ENCODE measurements at places on chromosomes 12 and 14.

DNA sequence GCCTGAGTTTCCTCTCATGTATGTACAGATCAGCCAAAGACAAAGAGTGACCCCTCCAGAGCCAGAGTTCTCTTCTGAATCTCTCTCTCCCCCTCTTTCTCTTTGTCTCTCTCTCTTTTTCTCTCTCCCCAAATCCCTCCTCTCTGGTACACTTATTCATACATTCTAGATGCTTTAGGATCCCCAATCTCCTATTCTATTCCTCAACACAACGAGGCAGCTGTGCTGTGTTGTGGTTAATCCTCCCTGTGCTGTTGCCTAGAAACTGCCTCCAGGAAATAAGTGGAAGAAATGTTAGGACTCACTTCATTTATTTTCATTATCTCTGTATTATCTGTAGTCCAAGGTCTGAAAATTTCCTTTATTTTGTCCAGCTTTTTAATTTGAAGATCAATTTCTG, 350.5 kb upstream of the OR4E1 start:
- no peak for DNase-seq

- DNase-seq = peak; percentile 99
These were observed at the start of gene EIF4B for GRCh38 chr12:53005986-53006809. TSS of gene EIF4B (plus strand) at chr12:53006456. CDS start at chr12:53006484, 28 bp downstream.

GRCh38 chr12:52356031-52356761, 11.1 kb downstream of the KRT85 start:
- DNase-seq = no peak

DNA sequence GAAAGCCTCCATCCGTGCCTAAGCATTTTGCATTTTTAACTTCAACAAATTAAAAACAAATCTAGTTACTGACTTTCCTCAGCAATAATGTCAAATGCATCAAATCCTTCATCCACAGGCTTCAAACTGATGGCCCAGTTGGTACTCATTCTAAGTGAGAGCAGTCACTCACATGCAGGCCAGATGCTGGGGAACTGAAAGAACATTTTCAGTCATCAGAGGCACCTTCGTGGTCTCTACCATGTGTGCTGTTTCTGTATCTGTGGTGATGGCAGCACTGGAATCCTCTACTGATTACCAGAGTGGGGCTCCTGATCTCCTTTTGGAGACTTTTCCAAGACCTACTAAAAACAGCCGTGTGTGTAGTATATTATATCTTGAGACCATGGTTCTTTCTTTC, 145.2 kb downstream of the PRIMA1 start:
- no peak for DNase-seq

- DNase-seq = no peak
These were observed 210.0 kb downstream of the RASSF9 start for GRCh38 chr12:85626001-85626783.

- DNase-seq = no peak
These were observed 22.5 kb downstream of the MTA1 start for GRCh38 chr14:105442125-105442524.

- DNase-seq = no peak
These were observed 54.3 kb upstream of the TMCC3 start for GRCh38 chr12:94704452-94705306.

DNA sequence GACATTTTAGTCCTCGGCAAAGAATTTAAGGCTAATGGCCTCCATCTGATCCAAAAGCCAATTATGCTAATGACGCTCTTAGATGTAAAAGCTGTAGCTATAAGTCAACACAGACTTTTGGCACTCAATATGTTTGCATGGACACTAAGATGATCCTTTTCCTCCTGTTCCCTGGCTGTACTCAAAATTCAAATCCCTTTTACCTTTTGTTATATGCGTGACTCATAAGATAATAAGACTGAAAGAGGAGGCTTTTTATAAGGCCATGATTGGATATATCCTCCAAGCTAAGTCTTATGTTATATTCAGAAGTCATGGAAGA, 89.8 kb downstream of the PDZRN4 start:
- no peak for DNase-seq

DNA sequence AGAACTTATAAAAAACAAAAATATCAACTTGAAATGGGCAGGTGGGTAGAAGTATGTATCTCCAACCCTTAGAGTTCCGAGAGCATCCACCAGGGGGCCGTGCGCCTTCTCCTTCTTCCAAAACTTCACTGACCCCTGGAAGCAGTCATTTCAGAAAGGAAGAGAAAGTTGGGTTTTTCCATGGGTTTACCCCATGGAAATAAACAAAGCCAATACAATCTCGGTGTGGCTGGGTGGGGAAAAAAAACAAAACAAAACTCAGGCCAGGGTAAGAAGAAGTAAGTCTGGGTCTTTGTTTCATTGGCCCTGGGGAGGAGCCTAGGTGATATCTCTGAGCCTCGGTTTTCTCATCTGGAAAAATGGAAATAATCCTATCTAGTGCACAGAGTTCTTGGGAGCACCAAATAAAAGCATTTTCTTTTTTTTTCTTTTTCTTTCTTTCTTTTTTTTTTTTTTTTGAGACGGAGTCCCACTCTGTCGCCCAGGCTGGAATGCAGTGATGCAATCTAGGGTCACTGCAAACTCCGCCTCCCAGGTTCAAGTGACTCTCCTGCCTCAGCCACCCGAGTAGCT, 33.6 kb upstream of the HNF1A start:
- peak; percentile 40 for DNase-seq

- no peak for DNase-seq
These were observed 172.2 kb downstream of the SNAPC1 start for GRCh38 chr14:61934385-61934784.

DNA sequence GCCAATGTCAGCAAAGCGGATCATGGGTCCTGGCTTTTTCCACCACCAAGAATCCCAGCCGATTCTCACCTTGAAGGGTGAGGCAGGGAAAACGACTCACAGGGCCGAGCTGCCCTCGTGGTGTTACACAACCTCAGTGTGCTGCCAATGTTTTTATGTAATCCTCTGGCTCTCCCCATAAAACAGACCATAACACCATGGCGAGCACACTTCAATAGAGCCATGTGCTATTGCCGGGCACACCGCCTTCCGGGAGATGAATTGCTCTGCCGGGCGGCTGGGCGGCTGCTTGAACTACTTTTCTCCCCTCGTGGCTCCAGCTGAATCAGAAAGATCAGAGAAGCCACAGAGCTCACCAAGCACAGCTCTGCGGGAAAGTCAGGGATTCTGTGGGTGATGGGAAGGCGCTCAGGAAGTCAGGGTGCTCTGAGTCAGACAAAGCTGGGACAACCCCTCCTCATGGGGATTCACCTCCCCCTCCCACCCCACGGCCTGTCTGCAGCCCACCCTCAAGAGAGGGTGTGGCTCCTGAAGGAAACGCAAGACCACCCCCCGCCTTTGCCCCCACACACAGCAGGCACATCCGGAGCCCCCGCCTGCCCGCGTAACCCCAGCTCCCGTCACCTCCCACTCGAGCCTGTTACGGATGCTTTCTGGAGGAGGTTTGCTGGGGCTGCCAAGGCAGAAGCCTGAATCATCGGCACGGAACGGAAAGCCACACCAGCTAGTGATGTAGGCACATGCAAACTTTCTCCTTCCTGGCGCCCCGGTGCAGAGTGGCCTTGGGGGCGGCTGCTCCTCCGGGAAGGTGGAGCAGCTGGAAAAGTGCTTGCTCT, 1.8 kb downstream of the GALNT9 start:
- DNase-seq = peak; percentile 28

- peak; percentile 3 for DNase-seq
These were observed 830 bp downstream of the PPP4R3A start for GRCh38 chr14:91509083-91509877.

- DNase-seq = no peak
These were observed 7.3 kb downstream of the CIPC start for GRCh38 chr14:77105145-77105939.

DNA sequence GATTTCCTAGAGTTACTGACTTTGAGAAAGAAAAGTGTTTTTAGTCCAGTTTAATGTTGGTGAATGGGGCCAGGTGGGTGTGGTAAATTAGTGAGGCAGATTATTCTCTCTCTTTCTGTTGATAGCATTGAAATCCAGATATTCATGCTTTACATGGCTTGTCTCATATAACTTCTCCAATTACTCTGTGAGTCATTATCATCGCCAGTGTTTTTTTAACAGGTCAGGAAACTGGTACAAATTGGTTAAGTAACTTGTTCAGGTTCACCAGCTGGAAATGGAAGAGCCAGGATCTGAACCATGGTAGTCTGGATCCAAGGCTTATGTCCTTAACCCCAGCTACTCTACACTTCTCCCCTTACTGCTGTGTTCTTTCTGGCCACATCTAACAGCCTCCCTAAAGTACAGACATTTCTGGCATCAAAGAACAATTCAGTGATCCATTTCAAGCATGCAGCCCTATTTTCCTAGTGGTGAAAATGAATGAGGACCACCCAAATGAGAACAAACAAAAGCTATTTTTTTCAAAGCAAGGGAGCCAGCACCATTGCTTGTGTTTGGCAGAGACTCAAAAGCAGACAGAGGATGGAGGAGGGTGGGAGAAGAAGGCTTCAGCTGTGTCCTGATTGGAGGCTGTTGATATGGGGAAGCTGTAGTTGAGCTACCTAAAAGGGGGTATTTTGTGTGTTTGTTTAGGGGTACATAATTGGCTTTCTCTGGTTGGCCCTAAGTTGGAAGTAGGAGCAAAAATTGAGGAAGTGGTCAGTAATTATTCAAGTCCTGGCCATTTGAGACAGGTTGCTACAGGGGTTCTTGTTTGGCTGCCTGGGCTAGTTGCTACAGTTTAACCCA, 1.7 kb downstream of the IRAK3 start:
- DNase-seq = no peak

DNA sequence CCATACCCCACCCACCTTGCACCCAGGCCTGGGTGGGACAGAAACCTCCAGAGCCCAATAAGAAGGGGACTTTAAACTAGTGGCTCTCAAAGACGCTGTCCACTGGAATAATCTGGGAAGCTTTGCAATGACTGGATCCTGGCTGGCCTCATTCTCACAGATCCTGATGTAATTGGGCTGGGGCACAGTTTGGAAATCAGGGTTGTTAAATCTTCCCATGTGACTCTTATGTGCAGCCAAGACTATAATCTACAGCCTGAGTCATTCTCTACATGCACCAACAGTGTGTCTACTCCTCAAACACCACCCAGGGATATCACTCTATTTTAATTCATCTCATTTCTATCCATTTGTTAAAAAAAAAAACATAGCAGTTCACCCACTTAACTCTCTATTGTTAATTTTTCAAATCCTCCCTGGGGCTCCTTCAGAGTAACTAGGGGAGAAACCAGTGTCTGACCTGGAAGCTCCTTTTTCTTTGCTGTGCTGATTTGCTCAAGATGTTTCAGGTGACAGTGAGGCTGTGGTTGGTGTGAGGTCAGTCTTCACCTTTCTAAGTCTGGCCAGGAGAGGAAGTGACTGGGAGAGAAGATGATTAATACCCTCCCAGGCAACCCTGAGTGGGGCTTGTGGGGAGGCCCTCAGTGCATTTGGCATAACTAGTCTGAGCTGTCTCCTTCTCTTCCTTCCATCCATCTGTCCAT, 211.6 kb upstream of the SFSWAP start:
- DNase-seq = no peak

- no peak for DNase-seq
These were observed 1377.5 kb upstream of the FLRT2 start for GRCh38 chr14:84152452-84152851.

DNA sequence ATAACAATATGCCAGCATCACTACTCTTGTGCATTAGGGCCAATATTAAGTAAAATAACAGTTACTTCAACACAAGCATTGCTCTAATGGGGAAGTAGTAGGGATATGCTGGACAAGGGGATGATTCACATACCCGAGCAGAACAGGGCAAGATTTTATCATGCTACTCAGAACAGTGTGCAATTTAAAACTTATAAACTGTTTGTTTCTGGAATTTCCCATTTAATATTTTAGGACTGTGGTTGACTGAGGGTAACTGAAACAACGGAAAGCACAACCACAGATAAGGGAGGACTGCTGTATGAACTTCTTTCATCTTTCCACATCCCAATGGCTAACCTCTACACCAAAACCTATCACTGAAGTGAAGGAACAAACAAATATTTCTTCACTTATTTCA, 36.8 kb downstream of the SARNP start:
- DNase-seq = no peak

GRCh38 chr12:103855896-103856657, 15.0 kb upstream of the NT5DC3 start:
- no peak for DNase-seq

DNA sequence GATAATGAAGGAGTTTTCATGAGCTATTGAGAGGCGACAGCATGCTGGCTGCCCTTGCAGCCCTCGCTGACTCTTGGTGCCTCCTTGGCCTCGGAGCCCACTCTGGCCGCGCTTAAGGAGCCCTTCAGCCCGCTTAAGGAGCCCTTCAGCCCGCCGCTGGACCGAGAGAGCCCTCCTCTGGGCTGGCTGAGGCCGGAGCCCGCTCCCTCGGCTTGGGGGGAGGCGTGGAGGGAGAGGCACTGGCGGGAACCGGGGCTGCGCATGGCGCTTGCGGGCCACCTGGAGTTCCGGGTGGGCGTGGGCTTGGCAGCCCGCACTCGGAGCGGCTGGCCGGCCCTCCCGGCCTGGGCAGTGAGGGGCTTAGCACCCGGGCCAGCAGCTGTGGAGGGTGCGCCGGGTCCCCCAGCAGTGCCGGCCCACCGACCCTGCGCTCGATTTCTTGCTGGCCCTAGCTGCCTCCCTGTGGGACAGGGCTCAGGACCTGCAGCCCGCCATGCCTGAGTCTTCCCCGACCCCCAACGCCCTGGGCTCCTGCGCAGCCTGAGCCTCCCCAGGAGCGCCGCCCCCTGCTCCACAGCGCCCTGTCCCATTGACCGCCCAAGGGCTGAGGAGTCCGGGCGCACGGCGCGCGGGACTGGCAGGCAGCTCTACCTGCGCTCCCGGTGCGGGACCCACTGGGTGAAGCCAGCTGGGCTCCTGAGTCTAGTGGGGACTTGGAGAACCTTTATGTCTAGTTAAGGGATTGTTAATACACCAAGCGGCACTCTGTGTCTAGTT, 20.1 kb upstream of the PAWR start:
- no peak for DNase-seq

GRCh38 chr14:68506021-68506644, 286.7 kb downstream of the ZFP36L1 start:
- DNase-seq = no peak

DNA sequence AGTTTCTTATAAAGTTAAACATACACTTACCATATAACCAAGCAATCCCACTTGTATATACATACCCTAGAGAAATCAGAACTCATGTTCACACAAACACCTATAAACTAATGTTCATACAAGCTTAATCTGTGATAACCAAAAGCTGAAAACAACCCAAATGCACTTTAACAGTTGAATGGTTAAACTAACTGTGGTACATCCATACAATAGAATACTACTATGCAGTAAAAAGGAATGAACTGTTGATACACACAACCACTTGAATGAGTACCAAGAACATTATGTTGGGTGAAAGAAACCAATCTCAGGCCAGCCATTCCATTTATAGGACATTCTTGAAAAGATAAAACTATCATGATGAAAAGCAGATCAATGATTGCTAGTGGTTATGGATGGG, 427.6 kb downstream of the DPF3 start:
- DNase-seq = no peak

GRCh38 chr14:64440494-64440893, 24.8 kb upstream of the AKAP5 start:
- no peak for DNase-seq

- no peak for DNase-seq
These were observed 61.6 kb upstream of the OR4E1 start for GRCh38 chr14:21735200-21735599.

All from activated gamma-delta T cell treated with anti-CD3 and anti-CD28 coated beads, Interleukin-2, amount 50 U/mL, for 16 hours (primary cell).